ENCODE measurements at places on chromosomes 11 and 22. TPM values are rescaled to one million over a fixed set of nuclear protein-coding genes. Genes with fewer than 3 reads are reported as not detected.
A peak's percentile ranks its signal among the peaks of the same experiment; 100 is the strongest.

RNH1 gene
- total RNA-seq: 158 TPM

P2RX6 gene
- total RNA-seq: 5.4 TPM

DNA sequence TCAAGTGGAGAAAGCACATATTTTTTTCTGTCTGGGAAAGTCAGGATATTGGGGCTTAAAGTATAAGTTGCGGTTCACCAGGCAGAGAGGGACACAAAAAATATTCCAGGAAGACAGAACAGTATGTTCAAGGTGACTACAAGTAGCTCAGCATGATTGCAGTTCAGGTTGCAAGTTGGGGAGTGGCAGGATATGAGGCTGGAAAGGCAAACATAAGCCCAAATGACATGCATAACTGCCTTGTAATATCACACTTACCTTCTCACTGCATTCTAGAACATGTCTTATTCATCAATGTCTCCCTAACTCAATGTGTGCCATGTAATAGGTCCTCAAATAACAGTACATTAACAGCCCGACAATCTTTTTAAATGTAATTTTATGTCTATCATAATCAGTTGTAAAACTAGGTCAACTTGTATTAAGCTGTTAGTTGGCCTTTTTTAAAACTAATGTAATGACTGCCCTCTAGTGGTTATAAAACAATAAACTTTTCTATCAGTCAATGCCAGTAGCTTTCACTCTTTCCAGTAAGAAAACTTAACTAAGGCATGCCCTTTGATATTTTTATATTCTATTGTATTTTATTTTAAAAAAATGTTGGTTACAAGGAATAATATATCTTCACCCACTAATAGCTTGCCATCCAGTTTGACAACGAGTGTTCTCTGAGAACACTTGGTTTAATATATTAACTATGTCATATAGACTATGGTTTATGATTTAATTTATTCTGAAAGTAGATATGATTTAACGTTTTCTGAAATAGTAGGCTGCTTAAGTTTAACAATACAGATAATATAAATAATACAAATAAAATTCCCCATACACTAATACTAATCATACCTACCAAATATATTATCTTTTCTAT lies 39.4 kb upstream of the CFAP300 start:
- DNase-seq: no peak

GRCh38 chr11:26849036-26849435 lies 127.2 kb upstream of the SLC5A12 start:
- DNase-seq: peak; percentile 75

- no peak for DNase-seq
Observed at GRCh38 chr11:94705419-94705818, 62.7 kb upstream of the AMOTL1 start.

- no peak for DNase-seq
Observed at GRCh38 chr11:113131036-113131775, 170.0 kb downstream of the NCAM1 start.

DNA sequence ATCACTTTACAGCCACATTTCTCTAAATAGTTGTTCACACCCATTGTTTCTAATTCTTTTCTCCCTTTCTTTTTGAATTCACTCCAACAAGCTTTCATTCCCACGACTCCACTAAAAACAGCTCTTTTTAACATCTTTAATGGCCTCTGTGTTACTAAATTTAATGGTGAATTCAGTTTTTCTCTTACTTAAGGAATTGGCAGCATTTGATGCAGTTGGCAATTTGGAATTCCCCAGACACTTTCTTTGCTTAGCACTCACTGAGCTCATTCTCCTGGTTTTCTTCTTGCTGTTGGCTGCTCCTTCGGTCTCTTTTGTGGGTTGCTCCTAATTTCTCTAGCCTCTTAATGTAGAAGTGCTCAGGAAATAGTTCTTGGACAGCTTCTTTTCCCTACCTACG lies 40.5 kb upstream of the OR9Q1 start:
- no peak for DNase-seq

DNA sequence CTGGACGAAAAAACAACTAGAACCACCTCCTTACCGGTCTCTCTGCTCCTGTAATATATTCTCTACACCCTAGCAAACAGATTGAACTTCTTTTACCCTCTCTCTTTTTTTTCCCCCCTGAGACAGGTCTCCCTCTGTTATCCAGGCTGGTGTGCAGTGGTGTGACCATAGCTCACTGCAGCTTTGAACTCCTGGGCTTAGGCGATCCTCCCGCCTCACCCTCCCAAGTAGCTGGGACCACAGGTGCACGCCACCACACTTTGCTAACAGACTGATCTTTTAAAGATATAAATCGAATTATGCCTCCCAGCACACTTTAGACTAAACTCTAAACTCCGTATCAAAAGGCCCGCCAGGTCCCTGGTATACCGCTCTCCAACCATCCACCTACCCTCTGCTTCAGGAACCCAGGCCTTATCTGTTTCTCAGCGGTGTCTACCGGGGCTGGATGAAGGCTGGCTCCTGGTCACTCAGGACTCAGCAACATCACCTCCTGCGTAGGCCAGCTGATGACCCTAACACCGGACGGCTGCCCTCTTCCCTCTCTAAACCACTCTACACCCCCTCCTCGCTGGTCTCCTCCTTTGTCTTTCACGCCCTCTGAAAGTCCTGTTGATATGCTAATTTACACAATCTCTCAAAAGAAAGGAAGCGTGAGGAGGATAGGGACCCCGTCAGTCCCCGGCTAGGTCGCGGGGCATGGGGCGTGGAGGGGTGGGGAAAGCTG lies 745 bp downstream of the C22orf39 start:
- DNase-seq: no peak

- no peak for DNase-seq
Observed at GRCh38 chr11:122113836-122114825, 1.9 kb downstream of the BLID start.

All from cardiac septum (tissue), 1 donor.